Mammary microvascular endothelial cell (primary cell): ENCODE measurements at places on chromosomes 3 and 15. TPM values are rescaled to one million over a fixed set of nuclear protein-coding genes. Genes with fewer than 3 reads are reported as not detected.

Gene HYKK
- 4.0 and 6.1 TPM in 2 replicates for total RNA-seq

Gene GASK1A
- total RNA-seq, result not detected in 2 replicates

Gene RBP2
- total RNA-seq, result not detected in 2 replicates

Gene ANKRD63
- total RNA-seq, result not detected in 2 replicates

Gene EMC7
- 48.5 and 53.6 TPM in 2 replicates for total RNA-seq

Gene ISL2
- 0.27 TPM in 1 of 2 replicates, not detected in the other for total RNA-seq

Gene C2CD4A
- total RNA-seq, result 0.15 TPM in 1 of 2 replicates, not detected in the other

Gene FOXL2
- not detected in 2 replicates for total RNA-seq

Gene NXPE3
- 6.7 and 7.9 TPM in 2 replicates for total RNA-seq

Gene CACNA2D2
- 0.05 TPM in 1 of 2 replicates, not detected in the other for total RNA-seq

Gene CHAC1
- 5.5 and 8.7 TPM in 2 replicates for total RNA-seq

Gene AHSG
- total RNA-seq, result not detected in 2 replicates

Gene PAQR9
- not detected in 2 replicates for total RNA-seq

Gene NISCH
- 24.0 and 27.5 TPM in 2 replicates for total RNA-seq

Gene CCR1
- total RNA-seq, result not detected in 2 replicates

Gene CCDC80
- total RNA-seq, result 5.4 and 6.0 TPM in 2 replicates

Gene FOXP1
- total RNA-seq, result 28.7 and 30.3 TPM in 2 replicates

Gene MCF2L2
- 0.15 and 1.7 TPM in 2 replicates for total RNA-seq

Gene ZBBX
- not detected in 2 replicates for total RNA-seq

Gene SOX14
- total RNA-seq, result not detected in 2 replicates

Gene MTHFS
- total RNA-seq, result 15.7 and 22.9 TPM in 2 replicates

Gene LRRC2
- 0.47 and 0.64 TPM in 2 replicates for total RNA-seq

Gene RRP9
- total RNA-seq, result 36.6 and 38.9 TPM in 2 replicates

Gene CKMT1A
- not detected in 2 replicates for total RNA-seq

Gene RNU6-1
- total RNA-seq, result not detected in 2 replicates

Gene P2RY12
- total RNA-seq, result not detected in 2 replicates

Gene CMTM6
- 123 and 131 TPM in 2 replicates for total RNA-seq

Gene SV2B
- 1.3 and 1.7 TPM in 2 replicates for total RNA-seq

Gene TGM4
- 0.07 and 0.20 TPM in 2 replicates for total RNA-seq

Gene HACL1
- 17.9 and 27.9 TPM in 2 replicates for total RNA-seq
